ENCODE measurements at places on chromosomes 3 and 15. TPM values are rescaled to one million over a fixed set of nuclear protein-coding genes. Genes with fewer than 3 reads are reported as not detected.

VEPH1 gene
- total RNA-seq: 0.27 TPM

TNFAIP8L3 gene
- total RNA-seq: 16.4 TPM

HDAC11 gene
- total RNA-seq: 7.8 TPM

HIGD2B gene
- not detected for total RNA-seq
